KG1 (cell line): ENCODE measurements at places on chromosomes 1 and 21.

GRCh38 chr1:59506952-59507351, 210.1 kb downstream of the FGGY start:
- no peak for DNase-seq

DNA sequence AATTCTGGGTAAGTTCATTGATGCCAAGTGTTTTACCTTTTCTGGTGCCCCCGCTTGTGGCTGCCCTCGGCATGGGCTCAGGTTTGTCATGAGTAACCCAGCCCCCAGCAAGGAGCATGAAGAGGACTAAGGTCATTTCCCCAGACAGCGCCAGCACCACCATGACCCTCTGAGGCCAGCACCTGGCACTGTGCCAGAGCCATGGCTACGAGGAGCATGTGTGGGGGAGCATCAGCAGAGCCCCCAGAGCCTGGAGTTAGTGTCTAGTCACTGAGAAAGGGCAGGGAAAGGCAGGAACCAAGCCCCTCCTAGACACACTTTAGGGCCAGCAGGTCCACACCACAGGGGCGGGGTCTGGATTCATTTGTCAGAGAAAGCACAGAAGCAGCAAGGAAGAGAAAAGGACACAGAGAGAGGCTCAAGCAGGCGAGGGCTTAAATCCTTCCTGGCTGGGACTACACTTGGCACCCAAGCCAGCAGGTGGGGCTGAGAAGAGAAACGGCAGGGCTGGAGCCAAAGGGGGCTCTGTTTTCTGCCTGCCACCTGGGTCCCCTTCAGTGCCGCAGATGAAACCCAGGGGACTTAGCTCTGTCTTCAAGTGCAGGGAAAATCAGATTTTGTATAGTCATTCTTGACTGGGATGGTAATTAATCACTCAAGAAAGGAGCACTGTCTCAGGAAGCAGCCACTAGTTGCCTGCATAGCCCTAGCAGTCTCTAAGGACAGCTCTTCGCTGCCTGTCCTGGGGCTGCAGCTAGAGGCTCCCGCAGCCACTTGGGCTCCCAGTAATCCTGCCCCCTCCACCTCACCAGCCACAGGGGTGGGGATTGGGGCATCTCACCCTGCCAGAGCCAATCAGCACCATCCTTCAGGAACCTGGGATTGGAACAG, 79.6 kb upstream of the ZC3H12A start:
- DNase-seq = no peak

- DNase-seq = no peak
Measured at GRCh38 chr1:23393706-23394105, 24.1 kb upstream of the ZNF436 start.

- no peak for DNase-seq
Measured at GRCh38 chr1:20100632-20101355, 18.5 kb downstream of the PLA2G2D start.

- no peak for DNase-seq
Measured at GRCh38 chr1:38125837-38126520, 79.4 kb upstream of the POU3F1 start.
